ENCODE measurements at places on chromosomes 11 and 22.
A peak's percentile ranks its signal among the peaks of the same experiment; 100 is the strongest.

- no peak for DNase-seq
Observed at GRCh38 chr11:119258983-119259382, 52.8 kb downstream of the CBL start.

GRCh38 chr11:93908689-93909088, 58.3 kb upstream of the VSTM5 start:
- no peak for DNase-seq

GRCh38 chr22:41092847-41093411, 537 bp downstream of the EP300 start:
- peak; percentile 45 for DNase-seq

DNA sequence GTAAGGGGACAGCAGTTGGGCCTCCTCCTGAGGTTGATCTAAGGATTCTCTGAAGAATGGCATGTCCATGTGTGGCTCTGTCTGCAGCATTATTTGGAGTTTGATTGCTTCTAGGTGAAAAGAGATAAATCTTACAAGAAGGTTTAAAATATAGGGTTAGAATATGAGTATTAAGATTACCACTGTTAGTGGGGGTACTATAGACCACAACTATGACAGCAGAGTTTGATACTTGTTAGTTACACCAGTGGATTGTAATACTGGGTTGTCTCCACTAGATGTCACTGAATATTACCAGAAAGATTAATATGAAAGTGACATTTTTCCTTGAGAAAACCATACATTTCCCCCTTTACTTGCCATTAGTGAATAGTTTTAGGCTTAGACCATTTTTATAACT, 47.9 kb downstream of the ZNF280B start:
- no peak for DNase-seq

GRCh38 chr11:122046846-122047245, 69.2 kb downstream of the BLID start:
- no peak for DNase-seq

- no peak for DNase-seq
Observed at GRCh38 chr11:665704-666281, 28.7 kb downstream of the DRD4 start.

DNA sequence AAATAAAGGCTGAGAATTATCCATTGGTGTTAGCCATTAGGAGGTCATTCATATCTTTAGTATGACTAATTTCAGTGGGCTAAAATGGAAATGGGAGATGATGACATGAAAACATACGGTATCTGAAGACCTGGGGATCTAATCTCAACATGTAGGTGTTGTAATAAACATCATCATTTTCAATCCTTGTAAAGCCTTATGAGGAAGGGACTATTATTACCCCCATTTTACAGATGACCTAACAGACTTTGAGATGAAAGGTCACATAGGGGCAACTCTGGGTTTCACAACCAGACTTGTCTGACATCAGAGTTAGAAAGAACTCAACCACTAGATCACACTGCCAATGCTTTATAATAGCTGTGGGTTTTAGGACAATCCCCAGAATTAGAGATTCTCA, 34.8 kb upstream of the TMEM135 start:
- no peak for DNase-seq

DNA sequence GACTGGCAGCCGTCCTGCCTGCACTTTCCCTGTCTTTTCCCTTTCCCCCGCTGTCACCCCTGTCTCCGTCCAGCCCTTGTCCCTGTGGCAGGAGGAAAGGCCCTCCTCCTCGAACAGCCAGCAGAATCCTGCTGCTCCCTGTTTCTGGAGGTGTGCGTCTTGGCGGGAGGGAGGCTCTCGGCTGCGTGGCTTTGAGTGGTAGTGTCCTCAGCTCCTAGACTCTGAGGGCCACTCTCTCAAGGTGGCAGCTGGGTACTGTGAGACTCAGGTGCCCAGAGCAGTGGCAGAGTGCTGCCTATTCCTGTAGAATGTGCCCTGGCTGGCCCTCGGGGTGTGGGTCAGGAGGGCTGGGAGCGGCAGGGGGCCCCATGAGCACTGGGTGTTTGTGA, 9.1 kb upstream of the RANBP1 start:
- no peak for DNase-seq

GRCh38 chr11:26761361-26761809, 39.5 kb upstream of the SLC5A12 start:
- DNase-seq, result no peak

DNA sequence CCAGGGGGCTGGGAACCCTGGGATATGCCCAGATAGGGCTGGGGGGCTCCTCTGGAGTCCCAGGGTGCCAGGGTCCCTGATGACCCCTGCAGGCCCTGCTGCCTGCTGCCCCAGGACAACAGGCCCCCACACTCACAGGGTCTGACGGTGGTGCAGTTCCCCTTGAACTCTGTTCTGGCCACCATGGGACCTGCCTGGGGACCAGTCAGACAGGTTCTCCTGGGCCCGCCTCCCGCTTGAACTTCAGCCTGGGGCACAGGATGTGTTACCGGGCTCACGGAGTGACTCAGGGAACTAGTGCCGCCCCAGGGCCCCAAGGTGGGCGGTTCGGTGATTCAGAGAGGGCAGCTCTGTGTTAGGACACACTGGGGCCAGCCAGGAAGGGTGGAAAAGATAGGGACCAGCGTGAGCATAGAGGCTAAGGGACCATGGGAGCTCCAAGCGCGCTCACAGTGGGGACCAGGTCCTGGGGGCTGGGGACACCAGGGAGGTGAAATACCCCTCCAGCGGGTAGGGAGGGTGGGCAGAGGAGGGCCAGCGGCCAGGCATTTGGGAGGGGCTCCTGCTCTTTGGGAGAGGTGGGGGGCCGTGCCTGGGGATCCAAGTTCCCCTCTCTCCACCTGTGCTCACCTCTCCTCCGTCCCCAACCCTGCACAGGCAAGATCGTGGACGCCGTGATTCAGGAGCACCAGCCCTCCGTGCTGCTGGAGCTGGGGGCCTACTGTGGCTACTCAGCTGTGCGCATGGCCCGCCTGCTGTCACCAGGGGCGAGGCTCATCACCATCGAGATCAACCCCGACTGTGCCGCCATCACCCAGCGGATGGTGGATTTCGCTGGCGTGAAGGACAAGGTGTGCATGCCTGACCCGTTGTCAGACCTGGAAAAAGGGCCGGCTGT, 21.5 kb upstream of the TXNRD2 start:
- no peak for DNase-seq

DNA sequence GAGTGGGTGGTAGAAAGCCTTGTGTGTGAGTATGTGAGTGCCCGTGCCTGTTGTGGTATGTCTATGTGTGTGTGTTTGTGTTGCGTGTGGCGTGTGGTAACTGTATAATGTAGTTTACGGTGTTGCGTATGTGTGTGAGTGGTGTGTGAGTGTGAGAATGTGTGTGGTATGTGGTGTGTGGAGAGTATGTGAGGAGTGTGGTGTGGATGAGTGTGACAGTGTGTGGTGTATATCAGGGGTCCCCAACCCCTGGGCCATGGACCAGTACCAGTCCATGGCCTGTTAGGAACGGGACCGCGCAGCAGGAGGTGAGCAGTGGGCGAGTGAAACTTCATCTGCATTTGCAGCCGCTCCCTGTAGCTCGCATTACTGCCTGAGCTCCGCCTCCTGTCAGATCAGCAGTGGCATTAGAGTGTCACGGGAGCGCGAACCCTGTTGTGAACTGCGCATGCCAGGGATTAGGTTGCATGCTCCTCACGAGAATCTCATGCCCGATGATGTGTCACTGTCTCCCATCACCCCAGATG, 5.7 kb downstream of the UPK3A start:
- DNase-seq, result no peak

DNA sequence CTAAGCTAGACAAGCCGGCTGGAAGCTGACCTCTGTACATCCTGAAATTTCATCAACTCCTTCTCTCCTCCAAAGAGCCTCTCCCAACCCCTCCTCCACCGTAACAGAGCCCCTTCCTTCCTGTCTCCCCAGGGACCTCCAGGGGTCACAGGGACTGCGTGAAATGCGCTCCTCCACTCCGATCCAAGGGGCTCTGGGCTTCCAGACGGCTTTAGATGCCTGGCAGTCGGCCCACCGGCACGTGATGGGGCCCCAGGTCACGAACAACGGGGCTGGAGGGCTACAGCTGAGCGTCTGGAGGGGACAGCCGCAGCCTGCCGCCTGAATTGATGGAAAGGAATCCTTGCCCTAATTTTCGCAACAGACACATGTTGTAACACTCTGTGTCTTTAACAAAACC, 264.1 kb downstream of the MN1 start:
- DNase-seq, result no peak

GRCh38 chr11:103380031-103380430, 270.8 kb downstream of the DYNC2H1 start:
- no peak for DNase-seq

DNA sequence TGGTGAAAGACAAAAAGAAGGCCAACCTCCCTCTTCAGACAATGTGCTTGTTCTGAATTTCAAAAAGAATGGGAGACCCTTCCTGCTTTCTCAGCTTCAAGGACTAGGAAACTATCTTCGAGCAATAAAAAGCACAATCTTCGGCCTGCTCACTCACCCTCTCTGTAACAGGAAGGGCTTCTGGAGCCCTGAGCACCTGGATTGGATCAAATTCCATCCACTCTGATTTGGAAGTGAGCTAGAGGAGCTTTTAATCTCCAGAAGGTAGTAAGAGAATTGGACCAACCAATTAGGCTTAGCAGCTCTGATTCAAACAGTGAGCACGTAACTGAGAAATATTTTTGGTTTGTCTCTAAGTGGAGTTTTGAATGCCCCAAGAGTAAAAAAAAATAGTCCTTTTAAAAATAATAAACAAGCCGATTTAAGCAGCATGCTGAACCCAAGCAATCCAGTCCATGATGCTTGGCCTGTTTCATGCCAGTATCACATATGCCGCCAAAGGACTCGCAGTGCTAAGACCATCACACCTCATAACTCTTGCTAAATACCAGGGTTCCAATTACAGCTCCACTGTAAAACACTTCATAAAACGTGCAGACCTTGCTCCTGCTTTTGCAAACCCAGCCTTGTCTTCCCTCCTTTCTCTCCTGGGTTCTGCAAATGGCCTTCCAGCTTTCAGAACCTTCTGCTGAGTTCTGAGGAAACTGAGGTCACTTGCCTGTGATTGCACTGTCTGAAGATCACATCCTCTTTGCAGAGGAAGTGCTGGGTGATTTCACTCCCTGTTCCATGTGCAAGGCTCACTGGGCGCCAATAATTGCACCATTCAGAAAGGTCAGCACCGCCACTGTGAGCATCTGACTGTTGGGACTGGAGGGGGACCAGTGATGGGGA, 74.4 kb downstream of the SLC1A2 start:
- DNase-seq, result no peak

- no peak for DNase-seq
Observed at GRCh38 chr11:35134403-35135148, 4.4 kb upstream of the CD44 start.

- no peak for DNase-seq
Observed at GRCh38 chr22:48745842-48746788, 1081.6 kb downstream of the BRD1 start.

DNA sequence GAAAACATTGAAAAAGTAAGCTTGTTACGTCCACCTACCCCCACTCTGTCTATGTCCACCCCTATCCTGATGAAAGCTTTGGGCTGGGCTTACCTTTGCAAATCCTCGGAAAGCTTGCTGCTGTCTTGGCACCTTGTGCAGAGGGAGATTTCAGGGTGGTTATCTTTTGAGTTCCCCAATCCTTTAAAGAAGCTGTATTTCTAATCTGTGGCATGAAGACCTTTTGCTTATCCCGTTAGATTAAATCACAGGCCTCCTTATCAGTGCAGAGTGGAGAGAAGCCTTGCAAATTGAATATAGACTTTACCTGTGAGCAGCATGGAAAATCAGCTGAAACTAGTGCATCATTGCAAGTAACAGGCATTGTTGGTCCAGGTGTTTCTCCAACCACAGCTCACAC, 580.6 kb upstream of the ANO5 start:
- no peak for DNase-seq

- DNase-seq, result no peak
Observed at GRCh38 chr11:76426660-76427059, 18.2 kb upstream of the EMSY start.

DNA sequence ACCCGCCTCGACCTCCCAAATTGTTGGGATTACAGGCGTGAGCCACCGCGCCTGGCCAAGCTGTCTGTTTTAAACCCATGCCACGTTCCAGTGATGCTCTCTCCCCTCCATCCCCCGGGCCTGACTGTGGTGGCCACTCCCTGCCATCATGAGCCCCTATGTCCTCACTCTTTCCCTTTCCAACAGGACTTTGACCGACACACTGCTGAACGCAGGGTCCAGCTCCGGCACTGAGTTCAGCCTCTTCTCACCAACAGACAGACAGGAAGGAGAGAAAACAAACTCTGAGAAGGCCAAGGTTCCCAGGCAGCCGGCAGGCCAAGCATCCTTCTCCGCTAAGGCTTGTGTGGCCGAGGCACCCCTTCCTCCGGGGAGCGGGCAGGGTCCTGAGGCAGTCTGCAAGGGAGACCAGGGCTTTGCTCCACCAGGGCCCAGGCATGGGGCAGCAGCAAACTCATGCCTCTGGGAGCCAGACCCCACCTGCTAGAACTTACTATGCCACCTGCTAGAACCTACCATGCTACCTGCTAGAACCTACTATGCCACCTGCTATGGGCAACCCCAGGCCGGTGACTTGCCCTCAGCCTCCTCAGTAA, 152.7 kb downstream of the CRYBB2 start:
- DNase-seq, result no peak

GRCh38 chr22:36552289-36552688, 23.3 kb upstream of the EIF3D start:
- DNase-seq, result no peak

DNA sequence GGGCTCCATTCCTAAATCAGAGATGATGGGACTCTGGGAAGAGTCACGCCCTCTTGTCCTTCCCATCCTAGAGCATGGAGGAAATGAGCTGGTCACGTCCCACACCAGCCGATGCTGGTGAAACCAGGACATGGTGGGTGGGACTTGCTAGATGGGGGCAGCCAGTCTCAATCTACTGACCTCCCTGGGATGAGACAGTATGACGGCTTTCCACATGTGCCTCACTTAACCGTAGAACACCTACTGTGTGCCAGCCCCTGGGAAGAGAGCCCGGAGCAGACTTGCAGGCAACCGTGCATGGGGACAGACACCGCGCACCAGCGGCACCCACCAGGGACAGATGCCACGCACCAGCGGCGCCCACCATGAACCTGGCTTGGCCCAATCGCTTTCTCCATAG, 3.8 kb downstream of the OSBPL5 start:
- DNase-seq, result no peak

DNA sequence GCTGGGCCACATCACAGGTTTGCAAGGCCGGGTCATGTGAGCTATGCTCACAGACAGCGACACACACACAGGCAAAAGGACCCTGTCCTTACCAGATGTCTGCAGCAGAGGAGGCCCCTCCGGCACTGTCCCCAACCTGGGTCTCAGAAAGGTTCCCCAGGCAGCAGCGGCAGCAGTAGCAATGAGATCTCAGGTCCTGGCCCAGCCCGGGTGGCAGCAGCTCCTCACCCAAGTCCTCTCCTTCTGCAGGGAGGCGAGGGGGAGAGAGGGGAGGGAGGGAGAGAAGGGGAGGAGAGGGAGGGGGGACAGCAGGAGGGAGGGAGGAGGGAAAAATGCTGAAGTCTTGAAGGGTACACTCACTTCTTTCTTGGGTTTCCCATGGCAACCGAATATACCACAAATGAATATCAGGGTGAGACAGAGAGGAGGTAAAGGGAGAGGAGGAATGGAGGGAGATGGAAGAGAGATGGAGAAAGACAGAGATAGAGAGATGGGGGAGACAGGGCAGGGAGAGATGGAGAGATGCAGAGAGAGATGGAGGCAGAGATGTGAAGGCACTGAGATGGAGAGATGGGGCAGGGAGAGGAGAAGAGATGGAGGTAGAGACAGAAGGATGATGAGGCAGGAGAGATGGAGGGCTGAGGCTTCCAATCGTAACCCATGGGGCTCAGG, 9.5 kb downstream of the ELFN2 start:
- DNase-seq, result no peak

- DNase-seq, result no peak
Observed at GRCh38 chr11:120540744-120541465, 29.4 kb downstream of the GRIK4 start.

Data from HuH-7.5 (cell line).